ENCODE measurements at places on chromosomes 6 and 20.

DNA sequence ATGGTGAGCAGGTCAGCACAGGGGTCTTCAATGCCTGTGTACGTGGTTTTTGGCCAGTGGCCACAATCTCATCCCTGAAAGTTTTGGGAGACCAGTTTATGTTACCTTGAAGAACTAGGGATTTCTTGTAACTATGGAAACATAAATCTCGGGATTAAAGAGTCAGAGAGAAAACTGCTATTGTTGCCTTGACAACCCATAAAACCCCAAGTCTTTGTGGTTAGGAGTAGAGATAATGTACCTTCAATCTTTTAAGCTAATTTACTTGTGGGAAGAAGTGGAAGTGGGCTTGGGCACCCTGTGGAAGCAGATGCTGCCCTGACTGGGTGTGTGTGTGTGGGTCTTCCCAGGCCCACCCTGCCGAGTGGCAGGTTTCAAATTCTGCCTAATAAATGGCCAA, 46.1 kb upstream of the ZNF831 start:
- DNase-seq: no peak

DNA sequence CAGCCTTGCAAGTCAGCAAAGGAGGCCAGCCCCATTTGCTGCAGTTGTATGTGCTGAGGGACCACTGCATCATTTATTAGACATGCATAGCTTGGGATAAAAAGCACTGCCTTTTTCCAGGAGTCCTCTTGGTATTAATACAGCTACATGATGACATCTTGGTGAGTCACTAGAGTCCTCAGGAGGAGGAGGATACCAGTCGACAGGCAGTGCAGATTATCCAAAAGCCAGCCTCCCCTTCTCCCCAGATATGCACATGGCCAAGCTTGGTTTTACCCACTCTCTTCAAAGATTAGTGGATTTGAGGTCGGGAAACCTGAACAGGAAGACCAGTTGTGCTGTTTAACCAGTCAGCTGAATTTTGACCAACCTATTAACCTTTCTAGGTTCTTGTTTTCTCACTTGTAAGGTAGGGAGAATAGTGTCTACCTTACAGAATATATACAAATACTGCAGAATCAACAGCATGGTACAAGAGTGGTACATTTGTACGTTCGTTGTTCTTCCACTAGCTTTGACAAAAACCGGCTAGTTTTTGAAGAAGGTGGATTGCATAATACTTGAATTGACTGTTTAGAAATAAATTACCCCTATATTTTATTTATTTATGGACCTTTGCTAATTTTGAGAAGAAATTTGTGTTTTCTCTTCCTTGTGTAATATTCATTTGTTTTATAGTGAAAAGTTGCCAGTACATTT, 31.9 kb downstream of the VAPB start:
- DNase-seq: no peak

- no peak for DNase-seq
Measured at GRCh38 chr6:62652692-62653328, 366.8 kb upstream of the KHDRBS2 start.

- no peak for DNase-seq
Measured at GRCh38 chr6:31239854-31240253, 32.0 kb downstream of the HLA-C start.

DNA sequence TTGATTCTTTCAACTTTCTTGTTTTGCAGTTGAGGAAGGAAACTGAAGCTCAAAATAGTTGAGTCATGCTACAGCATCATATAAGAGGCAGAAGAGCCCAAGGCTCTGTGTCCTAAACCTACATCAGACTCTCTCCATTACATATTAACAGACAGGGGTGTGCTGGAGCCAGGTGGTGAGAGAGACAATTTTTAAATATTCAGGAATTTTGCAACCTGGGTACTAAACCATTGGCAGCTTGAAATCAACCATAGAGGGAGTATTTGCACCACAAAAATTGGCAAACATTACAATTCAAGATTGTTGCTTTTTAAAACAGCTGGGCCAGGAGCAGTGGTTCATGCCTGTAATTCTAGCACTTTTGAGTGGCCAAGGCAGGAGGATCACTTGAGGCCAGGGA, 65.8 kb upstream of the SOX4 start:
- no peak for DNase-seq

DNA sequence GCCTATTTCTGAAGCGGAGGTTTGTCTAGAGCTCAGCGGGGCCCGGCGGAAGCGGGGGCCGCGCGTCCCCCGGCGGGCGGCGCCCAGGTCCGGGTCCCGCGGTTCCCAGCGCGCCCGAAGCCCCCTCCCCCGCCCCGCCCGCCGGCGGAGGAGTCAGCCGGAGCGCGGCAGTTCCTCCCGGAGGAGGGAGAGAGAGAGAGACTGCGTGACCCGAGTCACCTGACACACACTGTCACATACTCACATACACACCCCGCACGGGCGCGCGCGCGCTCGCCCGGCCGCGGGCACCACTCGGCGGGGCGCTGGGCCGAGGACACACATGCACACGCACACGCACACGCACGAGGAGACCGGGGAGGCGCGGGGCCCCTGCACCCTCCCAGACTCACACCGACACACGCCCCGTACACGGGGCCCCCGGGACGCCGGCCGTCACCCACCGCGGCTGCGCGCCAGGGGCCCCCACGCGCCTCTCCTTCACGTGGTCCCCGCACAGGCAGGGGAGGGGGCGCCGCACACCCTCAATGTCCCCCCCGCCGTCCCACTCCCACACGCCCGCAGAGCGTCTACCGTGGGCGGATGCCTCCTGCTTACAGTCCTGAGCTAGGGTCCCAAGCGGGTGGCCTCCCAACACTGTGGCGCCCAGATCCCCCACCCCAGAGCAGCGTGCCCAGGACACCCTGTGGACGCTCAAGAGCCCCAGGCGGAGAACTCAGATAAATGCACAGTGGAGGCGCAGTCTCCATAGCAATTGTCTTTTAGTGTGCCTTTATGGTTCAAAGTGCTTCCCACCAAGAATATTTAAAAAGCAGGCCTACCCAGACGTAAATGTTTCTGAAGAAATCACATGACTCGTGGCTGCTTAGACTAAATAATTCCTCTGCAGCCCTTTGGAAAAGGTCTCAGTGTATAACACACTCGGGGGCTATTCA, at the start of gene RRAGD:
Gene RRAGD, minus strand, starts transcription at position 203 of the 935 bp plus-strand sequence. CDS start 280 bp downstream, outside the sequence.
- DNase-seq: peak; percentile 40

DNA sequence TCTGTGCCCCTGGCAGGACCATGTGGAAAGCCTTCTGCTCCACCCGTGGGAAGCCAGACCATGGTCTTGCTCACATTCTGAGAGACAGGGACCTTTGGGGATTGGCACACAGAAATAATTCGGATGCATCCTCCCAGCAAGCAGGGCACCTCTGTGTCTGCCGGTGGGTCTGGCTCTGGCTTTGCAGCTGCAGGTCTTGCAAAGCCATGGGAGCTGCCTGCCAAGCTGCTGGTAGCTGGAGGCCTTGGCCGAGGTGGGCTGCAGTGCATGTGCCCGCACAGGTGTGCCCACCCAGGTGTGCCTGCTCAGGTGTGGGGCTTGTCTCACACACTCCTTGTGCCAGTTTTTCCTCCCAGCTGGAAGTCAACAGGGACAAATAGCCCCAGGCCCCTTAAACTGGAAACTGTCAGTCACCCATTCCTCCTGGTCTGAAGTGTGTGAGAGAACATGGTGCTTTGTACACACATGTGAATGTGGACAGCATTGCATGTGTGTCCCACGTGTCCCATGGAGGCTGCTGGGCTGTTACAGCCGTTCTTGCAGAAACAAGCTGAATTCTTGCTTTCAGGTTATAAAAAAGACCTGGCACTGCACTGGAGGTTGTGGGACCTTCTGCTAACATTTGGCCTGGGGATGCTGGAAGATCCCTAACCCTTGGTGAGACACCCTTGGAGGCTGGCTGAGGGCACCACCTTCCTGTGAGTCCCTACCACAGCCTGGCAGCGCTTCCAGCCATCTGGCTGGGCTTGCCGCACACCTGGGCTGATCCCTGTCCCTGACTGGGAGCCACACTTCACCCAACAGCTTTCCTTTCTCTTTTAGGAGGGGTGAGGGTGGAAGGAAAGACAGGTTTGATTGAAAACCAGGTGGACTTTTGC, 54.9 kb upstream of the SMOC2 start:
- no peak for DNase-seq

GRCh38 chr6:7169296-7169721, 61.5 kb downstream of the RREB1 start:
- no peak for DNase-seq

DNA sequence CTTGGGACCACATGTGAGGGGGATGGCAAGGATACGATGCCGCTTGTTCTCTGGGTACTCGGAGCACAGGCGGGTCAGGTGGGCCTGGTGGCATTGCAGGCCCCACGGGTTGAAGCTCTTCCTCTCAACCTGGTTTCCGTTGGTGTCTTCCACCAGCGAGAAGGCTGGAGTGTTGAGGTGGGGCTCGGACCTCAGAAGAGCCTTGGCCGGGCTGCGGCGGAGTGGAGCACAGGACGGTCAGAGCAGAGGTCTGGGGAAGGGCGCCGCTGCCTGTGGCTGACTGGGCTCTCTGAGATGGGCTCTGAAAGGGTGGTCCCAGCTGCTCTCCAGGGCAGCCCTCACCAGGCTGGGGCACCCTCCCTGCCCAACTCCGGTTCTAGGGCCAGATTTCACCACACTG, 15.2 kb upstream of the UQCC2 start:
- DNase-seq: no peak

GRCh38 chr6:116847227-116847626, 18.3 kb upstream of the GPRC6A start:
- no peak for DNase-seq

- DNase-seq: no peak
Measured at GRCh38 chr20:1897541-1897940, 2.3 kb downstream of the SIRPA start.

DNA sequence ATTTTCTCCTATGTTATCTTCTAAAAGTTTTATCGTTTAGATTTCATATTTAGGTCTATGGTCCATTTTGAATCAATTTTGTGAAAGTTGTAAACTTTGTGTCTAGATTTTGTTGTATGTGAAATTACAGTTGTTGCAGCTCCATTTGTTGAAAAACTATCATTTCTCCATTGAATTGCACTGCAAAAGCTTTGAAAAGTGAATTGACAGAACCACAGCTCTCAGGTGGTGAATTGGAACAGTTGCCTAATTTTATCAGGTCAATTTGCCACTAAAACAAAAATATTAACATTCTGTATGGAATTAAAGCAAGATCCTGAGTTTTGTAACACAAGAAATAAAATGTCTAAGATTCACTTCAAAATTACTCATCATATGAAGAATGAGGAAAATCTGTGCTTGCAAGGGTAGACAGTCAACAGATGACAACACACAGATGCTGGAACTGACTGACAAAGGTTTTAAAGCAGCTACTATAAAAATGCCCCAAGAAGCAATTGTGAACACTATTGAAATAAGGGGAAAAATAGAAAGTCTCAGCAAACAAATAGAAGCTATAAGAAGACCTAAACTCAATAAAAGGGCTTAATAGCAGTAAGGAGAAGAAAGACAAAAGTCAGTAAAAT, 346.7 kb downstream of the PAX1 start:
- DNase-seq: no peak
